H9 (cell line): ENCODE measurements at places on chromosomes 1 and 21. TPM values are rescaled to one million over a fixed set of nuclear protein-coding genes. Genes with fewer than 3 reads are reported as not detected.

DNA sequence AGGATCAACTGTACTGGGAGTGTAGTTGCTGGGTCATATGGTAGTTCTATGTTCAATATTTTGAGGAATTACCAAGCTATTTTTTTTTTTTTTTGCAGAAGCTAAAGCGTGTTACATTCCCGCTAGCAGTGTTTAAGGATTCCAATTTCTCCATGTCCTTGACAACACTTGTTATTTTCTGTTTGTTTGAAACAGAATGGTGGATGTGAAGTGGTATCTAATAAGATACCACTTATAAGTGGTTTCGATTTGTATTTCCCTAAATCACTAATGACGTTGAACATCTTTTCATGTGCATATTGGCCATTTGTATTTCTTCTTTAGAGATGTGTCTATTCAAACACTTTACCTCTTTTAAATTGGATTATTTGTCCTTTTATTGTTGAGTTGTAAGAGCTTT lies 112.2 kb downstream of the DISP1 start:
- no peak for DNase-seq

BSND gene
- total RNA-seq = 0.17 and 0.35 TPM in 2 replicates

PGLYRP4 gene
- not detected in 2 replicates for total RNA-seq

LCE3D gene
- not detected in 2 replicates for total RNA-seq

PLD5 gene
- 3.7 and 5.2 TPM in 2 replicates for total RNA-seq

GUK1 gene
- total RNA-seq = 88.2 and 94.3 TPM in 2 replicates

DNA sequence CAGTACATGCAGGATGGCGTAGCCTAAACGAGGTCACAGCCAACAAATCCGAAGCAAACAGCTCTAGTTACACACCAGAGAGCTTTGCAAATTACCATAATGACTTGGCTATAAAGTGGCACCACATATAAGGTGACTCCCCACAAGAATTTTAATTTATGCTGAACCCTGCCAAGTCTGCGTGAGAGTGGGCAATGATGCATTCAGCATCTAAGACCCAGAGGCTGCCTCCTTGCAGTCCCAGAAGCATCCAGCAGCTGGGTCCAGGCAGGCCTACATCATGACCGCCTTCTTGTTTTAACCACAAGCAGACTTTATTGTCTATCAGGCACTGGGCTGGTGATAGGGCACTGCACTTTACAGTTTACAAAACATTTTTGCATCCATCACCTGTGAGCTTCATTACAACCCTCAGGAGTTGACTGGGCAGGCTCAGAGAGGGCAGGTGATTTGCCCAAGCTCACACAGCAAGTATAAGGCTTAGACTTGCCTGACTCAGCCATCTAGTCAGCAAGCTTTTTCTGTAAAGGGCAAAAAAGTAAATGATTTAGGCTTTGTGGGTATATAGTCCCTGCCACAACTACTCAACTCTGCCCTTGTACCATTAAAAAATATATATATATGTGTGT lies 134.6 kb downstream of the GLIS1 start:
- no peak for DNase-seq

RNF223 gene
- not detected in 2 replicates for total RNA-seq

GRCh38 chr21:43771199-43771675 lies 4.9 kb downstream of the CSTB start:
- no peak for DNase-seq

DNA sequence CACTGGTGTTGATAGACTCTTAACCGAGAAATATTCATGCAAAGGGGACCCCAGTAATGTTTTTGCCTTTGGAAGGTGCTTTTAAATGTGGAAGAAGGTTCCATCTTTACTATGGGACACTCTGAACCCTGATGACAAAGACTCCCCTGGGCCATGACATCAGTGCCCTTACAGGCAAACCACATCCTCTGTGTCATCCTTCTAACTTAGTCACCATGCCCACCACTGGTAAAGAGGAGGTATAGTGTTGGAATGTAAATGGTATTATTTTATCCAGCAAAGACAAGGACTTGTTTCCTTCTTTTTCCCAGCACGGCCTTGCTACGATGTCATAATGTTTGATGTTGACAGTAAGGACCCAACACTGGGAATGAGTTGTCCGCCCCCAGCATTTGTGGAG lies 12.6 kb downstream of the METTL13 start:
- no peak for DNase-seq

DNA sequence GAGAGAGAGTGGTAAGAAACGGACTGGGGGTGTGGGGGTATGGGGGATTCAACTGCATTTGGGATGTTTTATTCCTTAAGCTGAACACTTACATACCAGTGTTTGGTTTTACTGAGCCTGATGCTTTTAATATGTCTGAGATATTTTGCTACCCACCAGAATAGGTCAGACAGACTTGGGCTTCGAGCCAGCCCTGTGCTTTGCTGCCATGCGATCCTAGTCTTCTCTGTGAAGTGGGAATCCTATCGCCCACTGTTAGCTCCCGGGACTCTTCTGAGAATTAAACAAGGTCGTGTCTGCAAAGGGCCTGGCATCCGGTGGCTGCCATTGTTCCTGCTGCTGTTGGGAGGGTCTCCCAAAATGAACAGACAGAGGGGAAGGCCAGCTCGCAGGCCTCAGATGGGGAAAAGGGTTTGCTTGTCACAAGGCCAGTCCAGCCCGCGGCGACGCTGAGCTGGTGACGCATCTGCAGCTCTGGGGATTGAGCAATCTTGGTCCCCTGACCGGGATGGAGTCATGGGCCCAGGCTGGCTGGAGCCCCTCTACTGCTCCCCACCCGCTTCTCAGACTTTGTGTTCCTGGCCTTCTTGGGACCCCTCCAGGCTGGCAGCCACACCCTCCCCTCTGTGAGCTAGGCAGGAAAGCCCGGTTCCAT lies 26.9 kb upstream of the ECE1 start:
- DNase-seq = no peak

BCAN gene
- total RNA-seq = 0.88 and 1.2 TPM in 2 replicates

DNA sequence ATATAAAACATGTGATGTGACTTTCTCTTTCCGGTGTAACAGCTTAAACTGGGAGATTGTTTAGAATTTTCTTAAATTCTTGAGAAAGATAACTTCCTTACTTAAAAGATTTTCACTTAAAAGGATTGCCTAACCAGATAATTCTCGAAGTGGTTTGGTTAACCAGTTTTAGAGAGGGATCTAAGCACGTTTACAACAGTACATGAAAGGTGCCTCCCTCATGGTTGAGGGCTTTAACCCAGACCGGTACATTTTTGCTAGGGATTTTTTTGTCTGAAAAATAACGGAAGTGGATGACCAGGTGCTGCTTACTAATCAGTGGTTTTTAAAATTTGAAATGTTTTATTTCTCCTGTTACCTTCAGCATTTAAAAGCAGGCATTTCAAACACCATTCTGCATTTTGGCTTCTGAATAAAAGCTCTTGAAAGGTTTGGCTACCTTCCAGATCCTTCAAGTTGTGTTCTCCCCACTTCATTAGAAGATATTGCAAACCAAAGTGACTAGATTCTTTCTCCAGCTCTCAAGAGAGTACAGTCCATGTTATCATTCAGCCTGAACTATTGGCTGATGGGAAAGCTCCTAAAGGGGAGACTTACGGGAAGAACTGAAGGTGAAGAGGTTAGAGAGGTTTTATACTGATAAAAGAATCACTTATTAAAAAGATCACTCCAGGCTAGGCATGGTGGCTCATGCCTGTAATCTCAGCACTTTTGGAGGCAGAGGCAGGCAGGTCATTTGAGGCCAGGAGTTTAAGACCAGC lies 12.8 kb downstream of the S100PBP start:
- DNase-seq = no peak

DNA sequence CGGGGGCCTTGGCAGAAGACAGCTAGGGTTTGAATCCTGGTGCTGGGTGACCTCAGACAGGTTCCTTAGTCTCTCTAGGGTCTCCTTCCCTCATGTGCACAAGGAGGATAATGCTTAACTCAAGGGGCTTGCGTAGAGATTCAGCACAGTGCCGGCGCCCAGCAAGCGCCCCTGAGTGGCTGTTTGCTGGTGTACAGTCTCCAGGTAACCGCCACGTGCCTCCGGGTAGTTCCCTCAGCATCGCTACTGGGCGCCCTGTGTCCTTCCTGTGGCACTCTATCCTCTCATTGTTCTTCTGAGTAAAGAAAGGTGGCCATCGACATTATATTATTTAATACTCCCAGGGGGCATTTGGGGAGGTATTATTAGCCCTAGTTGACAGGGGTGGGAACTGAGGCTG lies 80.9 kb downstream of the NENF start:
- no peak for DNase-seq
